Tibial nerve (tissue), 4 donors: ENCODE measurements at places on chromosomes 7 and 10. TPM values are rescaled to one million over a fixed set of nuclear protein-coding genes. Genes with fewer than 3 reads are reported as not detected.

The NOS3 gene
- 26.4 TPM for total RNA-seq

The TRIM73 gene
- total RNA-seq, result 5.9 TPM

The FLNC gene
- 10.8 TPM for total RNA-seq

- no peak overlapping the region for H3K4me3 ChIP-seq
- no peaks in the 10 kb centered on the region for H3K4me1 ChIP-seq
- DNase-seq, result no peak
- no peaks in the 10 kb centered on the region for H3K27me3 ChIP-seq
- H3K36me3 ChIP-seq, result no peaks in the 10 kb centered on the region
Observed at GRCh38 chr7:126529254-126529653, 723.5 kb downstream of the GRM8 start.

GRCh38 chr7:157832421-157832820, 495.6 kb downstream of the DNAJB6 start:
- no peaks in the 10 kb centered on the region for H3K27me3 ChIP-seq
- no peak for DNase-seq
- no peak overlapping the region for H3K27ac ChIP-seq
- H3K4me3 ChIP-seq, result no peak overlapping the region
